ENCODE measurements at places on chromosomes 6 and 20.

GRCh38 chr6:78483553-78484197 lies 383.7 kb upstream of the IRAK1BP1 start:
- no peak for DNase-seq

DNA sequence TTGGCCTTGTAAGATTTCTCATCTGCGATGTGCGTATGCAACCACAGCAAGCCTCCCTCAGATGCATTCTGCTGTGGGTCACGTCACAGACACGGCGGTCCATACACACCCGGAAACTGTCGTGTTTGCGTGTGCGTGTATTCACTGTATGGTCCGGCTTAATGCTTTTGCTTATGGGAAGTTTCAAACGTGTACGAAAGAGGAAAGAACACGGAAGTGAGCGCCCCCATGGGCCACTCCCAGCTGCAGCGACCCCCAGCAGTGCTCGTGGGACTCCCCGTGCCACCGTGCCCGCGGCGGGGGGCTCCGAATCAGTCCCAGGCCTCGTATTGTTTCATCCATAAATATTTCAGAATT lies 10.2 kb downstream of the DLL1 start:
- DNase-seq = no peak

DNA sequence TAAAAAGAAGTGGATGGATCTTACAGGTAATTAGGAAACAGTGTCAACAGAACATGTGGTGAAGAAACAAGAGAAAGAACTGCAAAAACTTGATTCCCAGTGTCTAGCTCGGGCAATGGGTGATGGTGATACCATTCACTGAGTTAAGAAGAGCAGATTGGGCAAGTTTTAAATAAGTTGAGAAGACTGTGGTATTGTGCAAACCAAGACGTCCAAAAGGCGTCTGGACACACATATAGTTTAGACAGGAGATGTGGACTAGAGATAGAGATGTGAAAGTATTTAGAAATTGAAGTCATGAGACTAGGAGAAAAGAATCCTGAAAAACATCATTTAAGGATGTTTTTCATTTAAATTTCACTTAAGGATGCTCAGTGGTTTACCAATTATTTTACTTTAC lies 53.9 kb downstream of the CDK19 start:
- no peak for DNase-seq

DNA sequence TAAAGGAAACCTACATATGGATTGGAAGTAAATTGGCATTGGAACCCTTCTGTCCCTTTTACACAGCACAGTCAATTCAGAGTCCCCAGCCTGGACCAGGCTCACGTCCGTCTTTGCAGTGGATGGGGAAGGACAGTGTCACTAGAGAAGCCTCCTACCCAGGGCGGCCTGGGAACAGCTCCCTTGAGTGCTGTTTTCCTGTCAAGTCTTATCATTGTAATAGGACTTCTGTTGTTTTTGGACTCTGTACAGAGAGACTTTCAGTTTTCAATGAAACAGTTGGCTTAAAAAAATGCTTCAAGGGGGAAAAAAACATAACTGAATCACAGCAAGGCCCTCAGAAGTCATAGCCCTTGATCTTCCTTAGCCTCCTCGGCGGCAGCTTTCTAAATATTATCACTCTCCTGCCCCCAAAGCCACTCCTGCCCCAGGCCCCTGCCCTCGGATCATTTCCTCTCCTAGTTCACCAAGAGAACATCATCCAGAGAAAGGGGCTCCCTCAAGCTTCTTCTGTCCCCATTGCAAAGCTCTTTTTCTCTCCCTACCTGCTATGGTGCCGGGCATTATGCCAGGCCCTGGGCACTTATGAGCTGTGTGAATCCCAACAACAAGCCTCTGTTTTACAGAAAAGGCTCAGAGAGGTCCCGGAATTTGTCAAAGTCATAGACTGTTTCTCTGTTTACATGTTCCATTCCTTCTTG lies 37.8 kb upstream of the CNKSR3 start:
- DNase-seq = no peak

- no peak for DNase-seq
Observed at GRCh38 chr20:45469336-45470261, at the start of gene WFDC2. Gene WFDC2, plus strand, starts transcription at chr20:45469753. Its CDS starts 29 bp downstream, at chr20:45469782.

All from GM04504 (cell line).